Cardiac fibroblast (primary cell): ENCODE measurements at places on chromosomes 6 and 20.
A peak's percentile ranks its signal among the peaks of the same experiment; 100 is the strongest.

- peak; percentile 98 for DNase-seq
Observed at GRCh38 chr20:50303573-50304500, 113.2 kb downstream of the CEBPB start.

DNA sequence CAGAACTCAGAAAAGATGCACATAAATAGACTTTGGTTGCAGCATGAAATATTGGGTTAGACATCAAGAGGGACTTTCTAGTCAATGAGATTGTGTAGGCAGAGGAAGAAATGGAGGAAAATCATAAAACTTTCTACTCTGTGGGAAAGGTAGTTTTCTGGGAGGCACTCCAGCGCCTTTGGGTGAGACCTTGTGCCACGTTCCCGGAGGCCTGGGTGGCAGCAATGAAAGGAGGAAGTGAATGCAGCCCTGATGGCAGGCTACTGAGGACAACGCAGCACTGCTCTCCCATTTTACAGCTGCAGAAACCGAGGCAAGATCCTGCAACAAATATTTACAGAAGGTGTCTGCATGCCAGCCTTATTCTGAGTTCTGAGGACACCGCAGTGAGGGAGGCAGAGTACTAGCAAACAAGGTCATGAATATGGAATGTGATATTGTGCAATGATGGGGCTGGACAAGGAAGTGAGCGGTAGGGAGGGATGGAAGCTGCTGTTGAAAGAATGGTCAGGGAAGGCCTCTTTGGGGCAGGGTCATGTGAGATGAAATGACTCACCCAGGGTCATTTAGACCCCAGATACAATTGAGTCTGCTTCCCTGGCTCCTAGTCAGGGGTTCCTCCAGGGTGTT is 159.1 kb downstream of the TFAP2C start:
- peak; percentile 83 for DNase-seq

- no peak for DNase-seq
Observed at GRCh38 chr6:137357263-137357947, 136.8 kb downstream of the OLIG3 start.

DNA sequence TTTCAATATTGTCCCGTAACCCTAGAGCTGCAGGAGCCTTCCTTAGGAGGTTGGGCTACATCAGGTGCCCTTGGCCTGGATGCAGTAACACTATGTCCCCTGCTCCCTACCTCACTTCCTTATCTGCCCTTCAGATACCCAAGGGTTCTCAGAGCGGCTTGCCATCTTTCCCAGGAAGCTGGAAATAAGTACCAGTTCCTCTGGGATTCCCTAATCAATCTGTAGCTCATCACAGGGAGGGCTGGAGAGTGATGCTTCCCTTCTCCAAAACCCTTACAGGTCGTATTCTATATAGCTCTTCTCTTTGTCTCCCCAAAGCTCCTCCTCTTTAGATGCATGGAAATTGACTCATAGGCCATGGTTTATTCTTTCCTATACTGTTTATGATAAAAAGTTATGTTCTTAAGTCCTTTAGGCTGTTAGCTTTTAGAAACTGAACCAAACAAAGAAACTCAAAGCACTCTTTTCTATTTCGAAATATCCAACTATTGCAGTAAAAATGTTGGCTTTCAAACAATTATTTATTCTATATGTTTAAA is 4.2 kb downstream of the MYCT1 start:
- DNase-seq, result no peak

GRCh38 chr20:20904501-20904831 is 192.0 kb upstream of the RALGAPA2 start:
- no peak for DNase-seq

DNA sequence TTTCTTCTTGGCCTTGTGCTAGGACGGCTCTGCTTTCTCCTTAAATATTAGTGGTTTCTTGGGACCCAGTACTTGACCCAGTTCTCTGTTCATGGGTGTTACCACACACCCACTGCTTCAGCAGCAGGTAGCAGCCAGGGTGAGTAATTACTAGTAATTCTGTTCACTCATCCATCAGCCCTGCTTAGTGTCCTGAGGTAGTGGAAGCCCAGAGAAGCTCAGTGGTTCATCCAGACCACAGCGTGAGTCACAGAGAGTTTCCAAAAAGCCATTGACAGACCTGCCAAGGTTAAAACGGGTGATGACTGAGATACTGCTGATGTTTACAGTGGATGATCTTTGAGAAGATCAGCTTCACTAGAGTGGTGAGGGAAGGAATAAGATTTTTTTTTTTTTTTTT is 51.7 kb upstream of the HINT3 start:
- DNase-seq, result peak; percentile 11

DNA sequence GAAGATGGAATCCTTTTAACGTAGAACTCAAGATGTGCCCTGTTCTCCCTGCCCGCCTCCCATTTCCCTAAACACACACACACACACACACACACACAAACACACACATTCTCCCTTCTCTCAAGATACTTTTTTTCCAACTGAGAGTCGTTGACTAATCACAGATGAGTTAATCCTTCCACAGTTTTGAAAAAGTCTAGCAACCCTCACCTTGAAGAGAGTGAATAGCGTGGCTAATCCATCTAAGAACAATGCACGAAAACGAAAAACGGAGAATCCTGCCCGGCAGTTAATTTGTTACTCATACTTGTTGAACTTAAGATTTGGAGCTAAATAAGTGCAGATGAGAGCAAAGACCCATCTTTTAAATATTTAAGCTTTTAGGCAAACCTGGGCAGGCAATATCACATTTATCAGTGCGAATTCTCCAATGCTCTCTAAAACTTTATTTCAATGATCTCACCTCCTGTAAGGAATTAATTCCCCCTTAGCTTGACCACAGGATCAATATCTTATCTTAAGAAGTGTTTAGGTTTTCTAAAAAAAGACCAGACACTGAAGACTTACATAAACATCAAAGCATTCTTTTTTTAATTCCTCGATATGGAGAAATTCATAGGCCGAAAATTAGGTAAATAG is 1.1 kb downstream of the AGPAT4 start:
- DNase-seq, result peak; percentile 59
